ENCODE measurements at places on chromosomes 11 and 22.

GRCh38 chr11:93524858-93525257, 18.3 kb downstream of the SMCO4 start:
- DNase-seq, result no peak

GRCh38 chr11:76768088-76768908, 14.9 kb upstream of the TSKU start:
- DNase-seq, result no peak

GRCh38 chr22:46260038-46260437, 3.1 kb downstream of the PKDREJ start:
- no peak for DNase-seq

DNA sequence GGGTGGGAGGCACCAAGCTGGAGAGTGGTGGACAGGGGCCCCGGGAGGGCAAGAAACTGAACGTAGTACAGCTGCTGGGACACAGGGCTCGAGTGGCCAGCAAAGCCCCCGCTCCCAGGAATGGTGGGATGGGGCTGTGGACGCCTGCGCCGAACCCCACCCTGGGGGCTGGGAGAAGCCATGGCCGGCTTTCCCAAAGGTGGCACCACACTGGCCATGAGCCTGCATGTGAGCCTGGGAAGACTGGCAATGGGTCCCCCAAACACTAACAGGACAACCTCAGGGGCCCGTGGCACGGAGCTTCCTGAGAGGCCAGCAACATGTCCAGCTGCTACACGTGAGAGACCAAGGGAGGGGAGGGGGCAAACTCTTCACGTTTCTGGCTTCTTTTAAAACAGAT, 4.0 kb downstream of the ALG12 start:
- no peak for DNase-seq

DNA sequence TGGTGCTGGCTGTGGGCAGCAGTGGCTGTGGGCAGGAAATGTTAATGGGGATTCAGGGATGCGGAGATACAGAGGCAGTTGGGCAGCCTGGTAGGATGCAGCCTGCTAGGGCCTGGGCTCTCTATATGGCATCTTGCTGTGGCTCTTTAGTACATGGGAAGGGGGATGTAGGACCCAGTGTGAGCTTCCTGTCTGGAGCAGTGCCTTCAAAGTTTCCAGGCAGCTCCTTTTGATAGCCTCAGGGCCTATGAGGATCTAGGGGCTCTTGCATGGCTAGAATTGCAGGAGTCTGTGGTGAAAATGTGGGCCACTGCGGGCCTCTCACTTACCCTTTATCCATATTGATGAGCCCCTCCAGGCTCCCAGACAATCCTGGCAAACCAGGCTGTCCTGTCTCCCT, 213.2 kb upstream of the SNX19 start:
- no peak for DNase-seq

DNA sequence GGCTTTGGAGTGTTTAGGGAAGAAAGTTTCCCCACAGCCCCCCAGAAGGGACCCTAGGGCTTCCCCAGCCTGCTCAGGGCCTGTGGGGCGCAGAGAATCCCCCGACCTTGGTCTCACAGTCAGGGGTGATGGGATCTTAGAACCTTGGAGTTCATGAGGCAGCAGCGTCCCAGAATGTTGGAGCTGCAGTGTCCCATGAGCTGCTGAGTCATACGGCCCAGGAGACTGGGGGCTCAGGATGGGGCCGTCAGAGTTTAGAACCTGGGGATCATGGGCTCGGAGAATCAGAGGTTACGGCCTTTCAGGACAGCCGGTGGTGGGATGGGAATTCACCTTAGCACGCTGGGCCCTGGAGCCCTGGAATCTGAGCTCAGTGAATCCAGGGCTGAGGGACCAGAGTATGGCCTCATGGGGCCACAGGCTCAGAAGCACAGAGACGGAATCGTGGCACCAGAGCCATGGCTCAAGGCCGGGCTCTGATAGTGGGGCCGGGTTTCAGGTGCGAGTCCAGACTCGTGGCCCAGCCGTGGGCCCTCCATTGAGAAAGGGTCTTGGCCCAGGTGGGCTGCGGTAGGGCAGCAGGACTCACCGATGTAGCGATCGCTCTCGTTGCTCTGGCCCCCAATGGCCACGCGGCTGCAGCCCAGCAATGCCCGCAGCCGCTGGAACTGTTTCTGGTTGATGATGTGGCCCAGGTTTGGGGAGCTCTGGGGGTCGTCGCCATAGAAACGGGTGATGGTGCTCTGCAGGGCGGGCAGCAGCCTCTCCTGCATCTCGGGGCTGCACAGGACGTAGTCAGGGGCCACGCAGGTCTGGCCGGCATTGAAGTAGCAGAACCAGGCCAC, 9.5 kb downstream of the ALDH3B2 start:
- no peak for DNase-seq

- DNase-seq, result no peak
These were observed 9.4 kb downstream of the MMP7 start for GRCh38 chr11:102521121-102521520.

- no peak for DNase-seq
These were observed 1.2 kb downstream of the PHLDA2 start for GRCh38 chr11:2927851-2928604.

GRCh38 chr11:108654994-108655631, 9.8 kb upstream of the DDX10 start:
- peak; percentile 46 for DNase-seq

DNA sequence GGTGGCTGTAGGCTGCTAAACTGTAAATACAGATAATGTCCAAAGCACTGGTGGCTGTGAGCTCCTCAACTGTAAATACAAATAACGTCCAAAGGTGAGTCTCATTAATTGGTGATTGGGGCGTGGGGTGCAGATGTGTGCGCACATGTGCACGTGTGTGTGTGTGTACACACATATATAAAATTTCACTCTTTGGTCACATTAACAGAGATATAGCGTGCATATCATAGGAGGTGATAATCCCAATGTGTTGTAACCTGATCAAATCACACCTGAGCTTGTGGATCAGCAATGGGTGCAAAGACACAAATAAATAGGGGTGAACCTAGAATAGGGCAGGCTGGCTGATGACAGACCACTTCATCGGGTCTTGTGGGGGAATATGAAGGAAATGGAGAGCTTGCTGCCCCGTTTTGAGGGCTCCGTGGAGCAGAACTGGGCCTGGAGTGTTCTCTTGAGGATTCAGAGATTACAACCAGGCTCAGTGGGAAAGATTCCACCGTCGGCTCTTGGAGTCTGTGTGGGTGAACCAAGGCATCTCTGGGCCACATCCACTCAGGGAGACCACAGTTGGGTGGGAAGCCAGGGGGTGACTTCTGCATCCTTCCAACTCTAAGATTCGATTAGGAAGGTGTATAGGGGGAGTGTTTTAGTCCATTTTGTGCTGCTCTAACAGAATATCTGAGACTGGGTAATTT, 24.9 kb upstream of the OSBPL5 start:
- DNase-seq, result no peak

DNA sequence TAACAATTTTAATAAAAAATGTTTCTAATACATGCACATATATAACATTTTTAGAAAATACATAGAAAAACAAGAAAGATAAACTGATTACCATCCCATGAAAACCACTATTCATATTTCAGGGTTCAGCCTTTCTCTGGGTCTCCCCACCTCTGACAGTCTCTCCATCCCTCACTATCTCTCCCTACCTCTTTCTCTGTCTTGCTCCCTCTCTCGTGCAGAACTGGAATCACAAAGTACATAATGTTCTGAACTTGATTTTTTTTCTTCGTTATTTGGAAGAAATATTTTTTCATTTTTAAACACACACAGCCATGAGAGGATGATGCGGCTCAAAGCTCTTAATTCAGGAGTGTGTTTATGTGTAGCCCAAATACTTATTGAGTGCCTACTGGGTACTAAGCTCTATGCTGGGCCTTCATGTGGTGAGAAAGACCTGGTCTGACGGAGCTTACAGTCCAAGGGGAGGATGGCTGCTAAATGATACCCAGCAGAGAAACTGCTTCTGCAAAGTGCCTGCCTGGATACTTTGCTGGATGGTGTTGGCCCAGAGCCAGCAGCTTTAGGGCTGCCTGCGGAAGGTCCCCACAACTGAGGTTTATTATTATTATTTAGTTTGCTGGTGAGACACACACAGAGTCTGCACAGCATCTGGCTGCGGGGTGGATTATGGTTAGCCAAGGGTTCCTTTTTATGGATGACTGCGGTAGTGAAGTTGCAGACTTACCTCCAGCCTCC, 42.6 kb downstream of the SC5D start:
- DNase-seq, result no peak

- DNase-seq, result no peak
These were observed 8.3 kb downstream of the PRR5L start for GRCh38 chr11:36304351-36304750.

GRCh38 chr11:120344302-120345004, 8.2 kb downstream of the ARHGEF12 start:
- DNase-seq, result no peak

GRCh38 chr11:11618973-11619435, 2.8 kb downstream of the GALNT18 start:
- peak; percentile 26 for DNase-seq

GRCh38 chr11:11318961-11319360, 34.1 kb downstream of the CSNK2A3 start:
- DNase-seq, result no peak

DNA sequence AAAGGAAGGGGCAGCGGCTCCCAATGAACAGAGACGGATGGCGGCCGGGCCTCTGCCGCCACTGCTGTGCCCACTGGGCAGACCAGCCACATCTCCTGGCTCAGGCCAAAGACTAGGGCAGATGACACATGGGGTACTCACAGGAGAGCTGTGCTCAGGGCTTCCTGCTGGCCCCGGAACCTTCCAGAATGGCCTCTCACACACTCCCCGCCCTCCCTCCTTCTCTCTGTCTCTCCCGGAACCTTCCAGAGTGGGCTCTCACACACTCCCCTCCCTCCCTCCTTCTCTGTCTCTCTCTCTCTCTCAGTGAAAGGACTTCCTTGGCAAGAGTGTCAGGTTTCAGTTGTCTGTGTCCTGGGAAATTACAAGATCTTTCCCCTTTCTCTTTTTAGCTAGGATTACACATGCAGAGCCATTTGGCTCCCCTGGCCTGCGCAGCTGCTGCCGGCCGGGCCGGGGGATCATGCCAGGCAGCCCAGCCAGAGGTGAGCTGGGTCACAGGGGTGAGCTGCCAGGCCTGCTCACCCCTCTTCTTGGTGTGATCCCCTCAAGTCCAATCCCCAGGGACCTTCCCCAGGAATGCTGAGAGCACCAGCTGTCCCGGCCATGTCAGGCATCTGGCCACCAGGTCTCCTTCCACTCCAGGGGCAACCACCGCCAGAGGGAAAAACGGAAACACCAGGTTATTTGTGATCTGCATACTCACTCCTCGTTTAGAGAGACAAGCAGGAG, 45.3 kb upstream of the ADA2 start:
- peak; percentile 47 for DNase-seq

- no peak for DNase-seq
These were observed 270.2 kb downstream of the CTTN start for GRCh38 chr11:70668204-70669202.

DNA sequence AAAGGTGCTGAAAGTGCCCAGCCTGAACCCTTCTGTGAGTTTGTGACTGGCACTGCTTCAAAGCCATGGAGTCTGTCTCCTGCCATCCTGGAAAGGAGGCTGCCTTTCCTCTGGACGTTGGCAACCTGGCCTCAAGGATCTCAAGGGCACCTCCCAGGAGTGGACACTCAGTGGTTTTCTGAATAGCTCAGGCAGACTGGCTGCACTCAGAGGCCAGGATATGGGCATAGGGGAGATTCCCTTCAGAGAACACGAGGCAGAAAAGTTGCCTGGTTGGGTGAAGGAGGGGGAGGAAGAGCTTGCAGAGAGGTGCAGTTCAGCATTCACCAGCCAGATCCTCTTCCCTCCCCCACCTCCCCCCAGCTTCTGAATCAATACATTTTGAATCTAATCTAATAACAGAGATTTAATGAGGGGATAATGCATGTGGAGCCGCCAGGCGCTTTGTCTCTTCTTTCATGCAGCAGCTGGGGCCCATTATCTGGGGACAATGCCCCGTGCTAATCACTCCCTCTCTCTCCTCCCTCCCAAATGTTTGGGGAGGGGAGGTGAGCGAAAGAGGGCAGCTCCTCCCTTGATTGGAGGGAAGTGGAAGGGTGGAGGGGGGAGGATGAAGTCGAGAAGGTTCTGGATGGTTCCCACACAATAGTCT, 17.7 kb downstream of the HTR3A start:
- DNase-seq, result no peak

- DNase-seq, result no peak
These were observed 33.7 kb downstream of the EXPH5 start for GRCh38 chr11:108559904-108560303.

DNA sequence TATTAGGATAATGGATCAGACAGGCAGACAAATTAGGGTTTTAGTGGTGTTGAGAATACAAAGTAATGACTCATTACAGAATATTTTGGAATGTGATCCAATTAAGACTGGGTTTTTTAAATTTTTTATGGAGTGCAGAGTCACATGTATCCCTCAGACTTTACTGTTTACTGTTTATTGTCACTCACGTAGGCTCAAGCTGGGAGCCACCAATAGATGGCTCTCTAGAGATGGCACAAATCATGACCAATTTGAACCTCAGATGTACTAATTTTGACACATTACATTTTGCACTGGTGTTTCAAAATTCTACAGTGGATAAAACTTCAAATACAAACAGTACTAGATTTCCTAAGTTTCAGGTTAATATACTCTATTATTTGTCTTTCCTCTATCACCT, 53.6 kb upstream of the ANO3 start:
- DNase-seq, result no peak

GRCh38 chr11:96125400-96125799, 201.5 kb upstream of the MTMR2 start:
- no peak for DNase-seq

GRCh38 chr11:73040046-73040445, 102.1 kb downstream of the FCHSD2 start:
- DNase-seq, result no peak

DNA sequence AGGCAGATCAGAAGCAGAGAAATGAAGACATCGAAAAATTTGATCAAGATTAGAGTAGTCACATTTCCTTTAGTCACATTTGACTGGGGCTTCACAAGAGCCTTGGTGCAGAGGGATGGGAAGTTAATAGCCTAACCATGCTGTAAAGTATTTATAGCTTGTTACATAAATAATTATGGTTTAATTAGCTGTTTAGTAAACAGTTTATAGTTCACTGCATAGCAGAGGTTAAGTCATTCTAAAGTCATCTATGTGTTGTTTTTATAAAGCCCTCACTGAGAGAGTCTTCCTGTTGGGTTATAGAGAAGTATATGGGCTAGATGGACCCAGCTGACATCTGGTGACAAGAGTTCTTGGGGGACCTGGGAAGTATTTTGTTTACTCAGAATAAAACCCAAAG, 47.1 kb downstream of the INSC start:
- DNase-seq, result no peak

GRCh38 chr11:120044011-120044675, 93.8 kb downstream of the TRIM29 start:
- DNase-seq, result no peak

DNA sequence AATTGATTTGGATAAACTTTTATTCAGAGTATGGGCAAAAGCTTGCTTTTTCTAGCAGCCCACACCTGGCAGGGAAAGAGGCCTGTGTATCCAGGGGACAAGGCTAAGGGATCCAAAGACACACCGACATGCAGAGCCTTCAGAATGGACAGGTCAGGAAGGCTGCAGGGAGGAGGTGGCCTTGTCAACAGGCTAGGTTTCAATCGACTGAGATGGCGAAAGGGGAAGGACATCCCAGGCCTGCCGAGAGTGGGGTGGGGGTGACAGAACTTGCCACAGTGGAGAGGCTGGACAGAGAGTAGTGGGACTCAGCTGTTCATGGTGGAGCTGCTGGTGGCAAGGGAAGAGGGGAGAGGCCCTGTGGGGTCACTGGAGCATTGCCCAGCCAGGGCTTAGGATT, 5.3 kb upstream of the SLC39A13 start:
- no peak for DNase-seq

GRCh38 chr22:21009638-21010425, 5.1 kb upstream of the P2RX6 start:
- DNase-seq, result peak; percentile 70
